Mesenchymal stem cell (in vitro differentiated cells and primary cell): ENCODE measurements at places on chromosomes 6 and 20.

GRCh38 chr6:43867246-43867645 is 97.2 kb downstream of the VEGFA start:
- H3K4me1 ChIP-seq: peaks cover 13% of the 10 kb centered on the region
- no peaks in the 10 kb centered on the region for H3K36me3 ChIP-seq
- H3K4me3 ChIP-seq: no peak overlapping the region
- H3K27me3 ChIP-seq: peaks cover 38% of the 10 kb centered on the region
- H3K27ac ChIP-seq: no peak overlapping the region

- no peak for DNase-seq
- no peaks in the 10 kb centered on the region for H3K36me3 ChIP-seq
- no peak overlapping the region for H3K4me3 ChIP-seq
- H3K27me3 ChIP-seq: no peaks in the 10 kb centered on the region
- no peaks in the 10 kb centered on the region for H3K4me1 ChIP-seq
Measured at GRCh38 chr6:80502871-80503270, 396.4 kb downstream of the BCKDHB start.

GRCh38 chr6:35024551-35025054 is 116.5 kb downstream of the TCP11 start:
- no peak overlapping the region for H3K27ac ChIP-seq
- H3K4me3 ChIP-seq: no peak overlapping the region
- peaks cover 8% of the 10 kb centered on the region for H3K36me3 ChIP-seq
- DNase-seq: peak; percentile 71

- peak; percentile 91 for DNase-seq
- H3K4me1 ChIP-seq: no peaks in the 10 kb centered on the region
- no peaks in the 10 kb centered on the region for H3K36me3 ChIP-seq
- peaks cover 11% of the 10 kb centered on the region for H3K27me3 ChIP-seq
- H3K27ac ChIP-seq: no peak overlapping the region
Measured at GRCh38 chr20:22921595-22922421, 113.3 kb upstream of the SSTR4 start.

GRCh38 chr6:57305761-57306160 is 11.7 kb upstream of the PRIM2 start:
- H3K4me1 ChIP-seq: peaks cover 4% of the 10 kb centered on the region
- H3K27me3 ChIP-seq: no peaks in the 10 kb centered on the region
- H3K27ac ChIP-seq: no peak overlapping the region
- H3K36me3 ChIP-seq: no peaks in the 10 kb centered on the region

- H3K27me3 ChIP-seq: no peaks in the 10 kb centered on the region
- H3K4me3 ChIP-seq: no peak overlapping the region
- H3K27ac ChIP-seq: no peak overlapping the region
- no peaks in the 10 kb centered on the region for H3K36me3 ChIP-seq
Measured at GRCh38 chr20:40481743-40482458, 207.1 kb downstream of the MAFB start.

- H3K36me3 ChIP-seq: peaks cover 19% of the 10 kb centered on the region
- no peaks in the 10 kb centered on the region for H3K4me1 ChIP-seq
- no peak overlapping the region for H3K4me3 ChIP-seq
- H3K27me3 ChIP-seq: no peaks in the 10 kb centered on the region
- H3K27ac ChIP-seq: no peak overlapping the region
- DNase-seq: peak; percentile 42
Measured at GRCh38 chr20:13771853-13772453, 12.8 kb downstream of the ESF1 start.

DNA sequence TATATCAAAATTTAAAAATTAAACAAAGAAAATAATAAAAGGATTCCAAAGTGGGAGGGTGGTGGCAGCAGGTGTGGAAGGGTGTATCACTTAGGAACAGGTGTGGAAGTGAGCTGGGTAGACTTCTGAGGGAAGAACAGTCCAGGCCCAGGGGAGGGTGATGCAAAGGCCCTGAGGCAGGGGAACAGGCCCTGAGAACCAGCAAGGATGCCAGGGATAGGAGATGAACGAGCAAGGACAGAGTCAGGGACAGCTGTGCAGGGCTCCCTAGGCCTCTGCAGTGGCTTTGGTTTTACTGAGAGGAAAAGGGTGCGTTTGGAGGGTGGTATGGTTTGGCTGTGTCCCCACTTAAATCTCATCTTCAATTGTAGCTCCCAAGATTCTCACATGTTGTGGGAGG is 9.4 kb upstream of the RAET1E start:
- H3K4me1 ChIP-seq: no peaks in the 10 kb centered on the region
- no peak overlapping the region for H3K27ac ChIP-seq
- no peak for DNase-seq
- H3K27me3 ChIP-seq: no peaks in the 10 kb centered on the region

DNA sequence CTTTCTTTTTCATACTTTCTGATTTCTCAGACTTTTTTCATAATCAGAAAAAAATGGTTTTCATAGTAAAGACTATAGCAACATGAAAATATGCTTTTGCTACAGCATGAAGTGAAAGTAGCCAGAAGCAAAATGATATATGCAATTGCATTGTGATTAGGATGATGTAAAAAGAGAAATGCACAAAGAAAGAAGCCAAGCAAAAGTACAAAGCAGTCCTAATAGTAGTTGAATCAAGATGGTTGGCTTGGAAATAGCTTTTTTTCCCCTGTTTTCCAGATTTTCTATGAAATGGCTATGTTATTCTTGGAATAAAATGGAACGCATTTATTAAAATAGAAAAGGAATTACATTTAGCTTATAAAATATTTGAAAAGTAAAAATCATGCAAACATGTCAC is 77.3 kb downstream of the SEL1L2 start:
- H3K4me1 ChIP-seq: no peaks in the 10 kb centered on the region
- DNase-seq: no peak

DNA sequence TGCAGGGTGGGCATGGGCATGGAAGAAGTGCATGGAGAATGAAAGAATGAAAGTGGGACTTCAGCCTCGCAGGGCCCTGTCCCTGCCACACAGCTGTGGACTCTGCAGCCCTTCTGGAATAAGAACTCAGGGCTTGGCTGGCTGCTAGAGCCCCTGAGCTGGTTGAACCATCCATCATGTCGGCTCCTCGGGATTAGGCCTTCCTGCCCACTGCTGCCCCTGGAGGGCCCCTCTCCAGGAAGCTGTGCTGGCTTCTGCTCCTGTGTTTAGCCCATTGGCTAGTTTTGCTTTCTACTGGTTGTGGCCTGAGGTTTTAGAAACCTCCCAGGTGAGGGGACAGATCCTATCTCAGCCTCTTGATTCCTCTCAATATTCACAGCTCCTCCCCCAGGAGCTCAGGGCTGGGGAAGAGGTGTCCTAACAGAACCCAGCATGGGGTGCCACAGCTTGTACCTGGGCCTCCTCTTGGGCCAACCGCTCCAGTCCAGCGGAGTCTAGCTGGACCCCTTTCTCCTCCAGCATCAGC is 7.9 kb downstream of the AARS2 start:
- DNase-seq: no peak
- H3K36me3 ChIP-seq: peaks cover 89% of the 10 kb centered on the region
- H3K4me1 ChIP-seq: peaks cover 3% of the 10 kb centered on the region
- no peak overlapping the region for H3K4me3 ChIP-seq
- no peaks in the 10 kb centered on the region for H3K27me3 ChIP-seq

DNA sequence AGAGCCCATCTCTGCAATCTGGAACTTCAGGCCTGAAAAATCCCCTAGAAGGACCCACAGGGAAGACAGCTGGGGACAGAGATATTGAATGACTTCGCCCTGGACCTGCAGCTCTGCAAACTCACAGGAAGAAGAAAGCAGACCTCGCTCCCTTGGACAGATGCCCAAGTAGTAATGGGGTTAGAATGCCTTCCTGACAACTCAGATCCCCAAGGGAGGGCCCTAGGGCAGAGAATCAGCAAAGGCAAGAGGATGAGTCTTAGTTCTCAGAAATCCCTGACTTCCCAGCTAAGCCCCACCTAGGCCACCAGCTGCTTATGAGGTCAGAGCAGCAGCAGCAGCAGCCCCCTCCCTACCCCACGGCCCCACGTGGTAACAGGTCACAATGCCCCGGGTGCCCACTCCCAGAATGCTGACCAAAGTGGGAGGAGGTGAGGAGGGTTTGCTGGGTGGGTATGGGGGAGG is at the start of gene C20orf141:
Gene C20orf141, plus strand, starts transcription at position 401 of the 465 bp plus-strand sequence. CDS start 198 bp downstream, outside the sequence.
- no peaks in the 10 kb centered on the region for H3K36me3 ChIP-seq
- no peaks in the 10 kb centered on the region for H3K27me3 ChIP-seq
- peak; percentile 97 for DNase-seq
- H3K27ac ChIP-seq: peak within 1 kb of the TSS; percentile 74
- H3K4me3 ChIP-seq: no peak within 1 kb of the TSS

GRCh38 chr20:1242530-1242929 is 16.7 kb downstream of the RAD21L1 start:
- no peaks in the 10 kb centered on the region for H3K27me3 ChIP-seq
- H3K4me1 ChIP-seq: peaks cover 6% of the 10 kb centered on the region
- H3K4me3 ChIP-seq: no peak overlapping the region
- no peaks in the 10 kb centered on the region for H3K36me3 ChIP-seq
- peak; percentile 91 for DNase-seq
- H3K27ac ChIP-seq: peak overlapping the region; percentile 94

GRCh38 chr6:42726485-42727086 is 4.2 kb upstream of the PRPH2 start:
- peak overlapping the region; percentile 66 for H3K4me3 ChIP-seq
- H3K27ac ChIP-seq: no peak overlapping the region
- peak; percentile 90 for DNase-seq
- no peaks in the 10 kb centered on the region for H3K4me1 ChIP-seq

GRCh38 chr6:14550822-14551221 is 433.2 kb downstream of the CD83 start:
- no peak overlapping the region for H3K27ac ChIP-seq
- peak overlapping the region; percentile 19 for H3K4me3 ChIP-seq
- no peaks in the 10 kb centered on the region for H3K4me1 ChIP-seq

DNA sequence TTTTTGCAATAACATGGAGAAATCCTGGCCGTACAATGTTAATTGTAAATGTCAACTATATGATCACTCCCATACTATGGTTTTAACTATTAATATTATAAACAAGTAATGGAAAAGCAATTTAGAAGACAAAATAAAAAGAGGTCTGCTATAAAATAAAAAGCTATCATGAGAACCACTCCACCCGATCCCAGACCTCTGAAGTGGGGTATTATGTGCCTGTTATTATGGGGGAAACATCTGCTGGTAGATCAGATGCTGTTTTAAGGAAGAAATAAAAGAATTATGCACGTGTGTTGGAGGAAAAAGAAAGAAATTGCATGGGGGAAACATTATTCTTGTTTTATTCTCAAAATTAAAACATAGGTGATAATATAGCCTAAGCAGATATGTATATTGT is 615.7 kb upstream of the ARID1B start:
- no peaks in the 10 kb centered on the region for H3K36me3 ChIP-seq
- no peak overlapping the region for H3K4me3 ChIP-seq
- H3K4me1 ChIP-seq: no peaks in the 10 kb centered on the region
- H3K27ac ChIP-seq: no peak overlapping the region
- DNase-seq: no peak

DNA sequence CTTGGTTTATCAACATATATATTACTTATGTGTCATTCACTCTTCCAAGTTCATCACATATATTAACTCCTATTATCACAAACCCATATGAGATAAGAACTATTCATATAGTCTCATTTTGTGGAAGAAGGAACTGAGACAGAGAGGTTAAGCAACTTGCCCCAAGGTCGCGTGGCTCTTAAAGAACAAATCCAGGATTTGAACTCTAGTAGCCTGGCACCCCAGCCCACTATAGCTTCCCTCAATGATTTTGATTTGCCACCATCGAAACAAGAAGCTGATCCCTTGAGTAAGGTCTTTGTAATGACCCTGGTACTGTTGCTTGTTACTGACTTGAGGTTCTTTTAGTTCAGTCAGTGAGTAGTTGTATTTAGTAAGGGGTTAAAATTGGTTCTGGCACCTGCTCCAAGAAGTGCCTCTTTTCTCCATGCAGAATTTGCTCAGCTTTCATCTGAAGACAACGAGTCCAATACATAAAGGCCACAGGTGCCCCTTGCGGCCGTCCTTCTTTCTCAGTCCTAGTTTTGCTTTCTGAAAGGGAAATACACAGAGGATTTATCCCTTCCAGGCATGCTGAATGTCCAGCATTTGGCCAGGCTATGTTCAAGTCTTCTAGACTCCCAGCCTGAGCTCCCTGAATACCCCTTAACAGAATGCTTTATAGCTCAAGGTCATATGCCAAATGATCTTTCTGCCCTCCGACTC is 253.0 kb downstream of the TBC1D7 start:
- no peak for DNase-seq
- no peak overlapping the region for H3K27ac ChIP-seq
- H3K36me3 ChIP-seq: no peaks in the 10 kb centered on the region
- no peak overlapping the region for H3K4me3 ChIP-seq
- H3K4me1 ChIP-seq: no peaks in the 10 kb centered on the region
- H3K27me3 ChIP-seq: no peaks in the 10 kb centered on the region
